ENCODE measurements at places on chromosomes 7 and 10.

GRCh38 chr7:27953361-27953760, 213.4 kb downstream of the TAX1BP1 start:
- DNase-seq, result no peak

- no peak for DNase-seq
Observed at GRCh38 chr7:140458201-140458600, 21.1 kb downstream of the MKRN1 start.

DNA sequence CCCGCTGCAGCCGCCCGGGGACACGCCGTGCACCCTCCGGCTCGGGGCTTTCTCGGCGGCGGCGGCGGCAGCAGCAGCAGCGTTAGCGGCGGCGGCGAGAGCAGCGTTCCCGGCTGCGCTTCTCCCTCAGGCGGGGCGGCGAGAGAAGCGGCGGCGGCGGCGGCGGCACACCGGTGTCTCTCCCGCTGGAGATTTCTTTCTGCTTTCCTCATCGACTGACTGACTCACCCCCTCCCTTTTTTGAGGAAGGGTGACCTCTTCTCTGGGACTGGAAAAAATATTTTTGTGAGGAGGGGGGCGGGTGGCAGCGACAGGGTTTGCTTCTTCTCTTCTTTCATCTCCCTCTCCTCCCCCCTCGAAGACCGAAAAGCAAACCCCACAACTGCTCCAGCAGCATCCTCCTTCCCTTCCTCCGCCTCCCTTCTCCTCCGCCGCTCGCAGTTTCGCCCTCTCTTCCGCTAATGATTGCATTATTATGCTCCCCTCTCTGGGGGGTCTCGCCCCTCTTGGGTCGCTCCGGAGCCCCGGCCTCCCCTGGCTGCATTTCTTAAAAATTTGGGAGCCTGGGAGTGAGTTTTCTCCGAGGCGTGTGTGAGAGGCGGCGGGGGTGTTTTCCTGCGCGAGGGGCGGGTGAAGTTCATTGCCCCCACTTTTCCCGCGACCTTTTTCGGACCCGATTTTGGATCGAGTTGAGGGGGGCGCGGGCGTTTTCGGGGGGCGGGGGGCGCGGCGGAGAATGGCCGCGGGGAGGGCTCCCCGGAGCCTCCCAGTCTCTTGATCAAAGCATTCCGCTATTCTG, 411 bp downstream of the AUTS2 start:
- no peak for DNase-seq

GRCh38 chr10:48271047-48271730, 3.3 kb downstream of the FRMPD2 start:
- no peak for DNase-seq

- DNase-seq, result no peak
Observed at GRCh38 chr10:114819322-114819721, 2.3 kb upstream of the FHIP2A start.

- DNase-seq, result peak; percentile 59
Observed at GRCh38 chr10:100562008-100562672, 26.4 kb downstream of the HIF1AN start.

- no peak for DNase-seq
Observed at GRCh38 chr10:10038348-10038747, 979.3 kb upstream of the CELF2 start.

GRCh38 chr10:102327641-102328040, 67.9 kb upstream of the NFKB2 start:
- DNase-seq, result no peak

Measured in HS-27A (cell line).